Stimulated activated CD8-positive, alpha-beta memory T cell treated with anti-CD3 and anti-CD28 coated beads, Interleukin-2, amount 100 ng/mL, for 48 hours (primary cell): ENCODE measurements at places on chromosomes 1 and 21.
A peak's percentile ranks its signal among the peaks of the same experiment; 100 is the strongest.

- no peak for DNase-seq
These were observed 139.8 kb downstream of the AJAP1 start for GRCh38 chr1:4794020-4794780.

DNA sequence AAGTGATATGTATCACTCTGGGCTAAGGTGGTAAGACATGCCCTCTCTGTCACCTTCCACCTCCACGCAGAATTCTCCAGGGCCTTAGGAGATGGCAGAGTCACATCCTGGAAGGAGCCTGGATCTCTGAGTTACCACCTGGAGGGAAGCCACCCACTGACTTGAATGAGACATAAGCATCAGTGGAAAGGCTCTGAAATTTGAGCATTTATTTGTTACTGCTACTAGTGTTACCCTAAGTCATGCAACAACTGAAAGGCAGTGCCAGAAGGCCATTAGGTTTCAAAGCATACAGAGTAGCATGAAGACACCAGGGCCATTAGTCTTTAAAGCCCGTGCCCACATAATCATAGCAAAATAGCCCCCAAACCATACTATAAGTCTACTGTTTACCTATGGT lies 230.3 kb upstream of the IRF2BP2 start:
- DNase-seq = no peak

DNA sequence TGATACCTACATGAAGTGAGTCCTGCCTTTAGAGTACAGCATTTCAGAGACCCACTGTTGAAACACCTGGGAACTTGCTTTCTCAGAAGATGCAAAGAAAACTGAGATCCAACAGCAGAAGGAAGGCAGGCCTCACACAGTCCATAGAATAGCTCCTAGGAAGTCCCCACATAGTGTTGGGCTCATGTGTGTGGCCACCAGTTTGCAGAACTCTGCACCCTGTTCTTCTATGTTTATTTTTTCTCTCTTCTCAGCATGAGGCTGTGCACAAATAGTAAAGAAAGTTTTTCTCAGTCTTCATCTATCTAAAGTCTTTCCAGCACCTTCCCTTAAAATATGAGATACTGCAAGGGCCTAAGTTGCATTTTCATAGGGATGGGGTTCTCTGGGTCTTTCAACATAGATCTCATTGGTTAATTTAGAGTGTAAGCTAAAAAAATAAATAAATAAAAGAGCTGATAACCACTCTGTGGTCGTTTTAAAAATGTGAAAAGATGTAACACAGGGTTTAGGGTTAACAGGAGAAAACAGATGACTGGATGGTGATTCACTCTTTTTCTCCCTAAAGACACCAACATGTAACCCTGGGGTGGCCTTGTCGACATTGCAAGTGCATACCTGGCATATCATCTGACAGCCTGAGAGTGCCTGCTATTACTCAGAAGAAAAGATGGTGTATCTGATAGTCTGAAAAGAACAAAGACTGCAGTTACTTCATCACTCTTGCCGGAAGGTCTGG lies 94.6 kb downstream of the ZC3H11B start:
- no peak for DNase-seq

DNA sequence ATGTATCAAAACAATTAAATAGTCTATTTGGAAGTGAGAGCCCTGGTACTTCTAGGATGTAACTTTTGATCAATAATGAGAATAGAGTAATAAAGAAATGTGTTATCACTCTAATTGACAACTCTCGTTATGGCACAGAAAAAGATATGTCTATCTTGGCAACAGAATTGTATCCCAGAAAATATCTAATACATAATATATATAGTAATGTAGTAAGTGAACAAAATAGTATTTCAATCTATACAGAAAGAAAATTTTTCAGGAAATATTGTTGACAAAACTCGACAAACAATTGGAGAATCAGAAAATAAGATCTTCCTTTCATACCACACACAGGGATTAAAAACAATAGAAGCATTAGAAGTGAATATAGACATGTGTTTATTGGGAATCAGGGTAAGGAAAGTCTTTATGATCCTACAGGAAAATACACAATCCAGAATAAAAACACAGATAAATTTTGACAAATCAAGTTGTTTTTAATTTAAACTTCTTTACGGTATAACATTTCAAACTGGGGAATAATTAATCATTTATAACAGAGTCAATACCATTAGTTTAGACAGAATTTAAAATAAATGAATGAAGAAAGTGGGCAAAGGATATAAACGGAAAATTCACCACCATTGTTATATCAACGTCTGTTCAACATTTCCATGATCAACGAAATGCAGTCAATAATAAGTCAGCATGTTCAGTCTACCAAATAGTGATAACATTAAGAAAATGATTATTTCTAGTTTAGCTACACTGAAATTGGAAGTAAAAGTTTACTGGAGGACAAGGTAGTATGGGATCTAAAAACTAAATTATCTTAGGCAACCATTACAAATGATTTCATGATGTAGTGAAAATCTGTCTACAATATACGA lies 1526.5 kb upstream of the TPTE start:
- no peak for DNase-seq

DNA sequence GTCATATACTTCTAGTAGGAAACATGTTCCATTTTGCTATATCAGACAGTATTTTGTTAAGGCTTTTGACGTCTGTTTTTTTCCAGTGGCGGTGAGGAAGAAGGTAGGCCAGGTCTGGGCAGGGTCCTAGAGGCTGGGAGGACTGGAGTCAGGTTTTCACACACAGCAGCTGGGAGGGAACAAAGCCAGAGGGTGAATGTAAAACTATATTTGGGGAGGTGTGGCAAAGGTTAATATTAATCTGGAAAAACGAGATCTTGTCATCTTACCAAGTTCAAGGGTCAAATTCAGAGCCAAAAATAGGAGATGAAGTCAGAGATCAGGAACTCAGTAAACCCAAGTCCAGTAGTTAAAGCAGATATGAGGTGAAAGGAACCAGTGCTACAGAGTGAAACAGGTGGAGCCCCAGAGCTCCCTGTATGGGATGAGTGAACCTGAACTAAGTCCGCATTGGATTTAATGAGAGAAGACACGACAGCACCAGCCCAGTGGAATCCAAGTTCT lies 10.7 kb upstream of the OTUD7B start:
- no peak for DNase-seq

DNA sequence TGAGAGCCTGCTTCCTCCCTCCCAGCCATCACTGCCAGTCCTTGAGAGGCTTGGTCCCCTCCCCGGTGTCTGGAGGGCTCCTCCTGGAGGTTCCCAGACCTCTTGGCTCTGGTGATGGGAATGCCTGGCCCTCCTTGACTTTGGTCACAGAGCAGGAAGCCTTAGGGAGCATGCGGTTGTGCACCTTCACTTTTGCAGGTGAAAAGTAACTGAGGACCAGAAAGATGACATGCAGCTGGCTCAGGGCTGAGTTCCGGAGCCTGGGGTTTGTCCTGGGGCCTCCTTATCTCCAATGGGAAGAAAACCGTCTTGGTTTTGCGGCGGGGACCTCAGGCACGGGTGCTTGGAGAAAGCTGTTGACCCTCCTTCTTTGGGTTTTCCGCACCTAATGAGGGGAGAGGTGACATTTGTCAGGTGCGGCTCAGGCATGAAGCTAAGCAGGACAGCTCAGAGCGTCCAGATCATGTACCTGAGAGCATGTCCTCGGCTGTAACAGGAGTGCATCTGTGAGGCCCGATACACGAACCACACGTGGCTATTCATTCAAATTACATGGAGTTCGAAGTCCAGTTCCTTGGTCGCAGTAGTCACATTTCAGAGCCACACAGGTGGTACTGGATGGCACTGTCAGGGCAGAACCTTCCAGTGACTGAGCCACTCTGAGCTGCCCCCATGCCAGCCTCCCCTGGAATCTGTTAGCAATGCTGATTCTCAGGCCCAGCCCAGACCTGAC lies 608 bp upstream of the MX2 start:
- DNase-seq = no peak

- peak; percentile 12 for DNase-seq
These were observed 296.1 kb downstream of the PTPRC start for GRCh38 chr1:198934901-198935305.

DNA sequence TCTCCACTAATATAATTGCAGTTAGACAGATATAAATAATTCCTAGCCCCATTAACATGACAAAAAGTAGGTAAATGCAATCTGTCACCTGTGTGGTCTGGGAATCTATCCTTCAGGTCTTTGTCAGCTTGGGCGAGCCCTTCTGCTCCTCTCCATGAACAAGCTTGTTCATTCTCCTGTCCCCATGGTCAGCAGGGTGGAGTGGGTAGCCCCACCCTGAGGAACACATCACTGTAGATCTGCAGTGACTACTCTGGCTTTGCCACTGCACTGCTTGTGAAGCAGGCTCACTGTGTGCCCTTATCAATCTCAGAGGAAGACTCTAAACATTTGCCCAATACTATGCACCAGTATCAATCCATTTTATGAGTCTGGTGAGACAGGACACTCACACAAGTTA lies 279.0 kb downstream of the MATN1 start:
- DNase-seq = no peak

DNA sequence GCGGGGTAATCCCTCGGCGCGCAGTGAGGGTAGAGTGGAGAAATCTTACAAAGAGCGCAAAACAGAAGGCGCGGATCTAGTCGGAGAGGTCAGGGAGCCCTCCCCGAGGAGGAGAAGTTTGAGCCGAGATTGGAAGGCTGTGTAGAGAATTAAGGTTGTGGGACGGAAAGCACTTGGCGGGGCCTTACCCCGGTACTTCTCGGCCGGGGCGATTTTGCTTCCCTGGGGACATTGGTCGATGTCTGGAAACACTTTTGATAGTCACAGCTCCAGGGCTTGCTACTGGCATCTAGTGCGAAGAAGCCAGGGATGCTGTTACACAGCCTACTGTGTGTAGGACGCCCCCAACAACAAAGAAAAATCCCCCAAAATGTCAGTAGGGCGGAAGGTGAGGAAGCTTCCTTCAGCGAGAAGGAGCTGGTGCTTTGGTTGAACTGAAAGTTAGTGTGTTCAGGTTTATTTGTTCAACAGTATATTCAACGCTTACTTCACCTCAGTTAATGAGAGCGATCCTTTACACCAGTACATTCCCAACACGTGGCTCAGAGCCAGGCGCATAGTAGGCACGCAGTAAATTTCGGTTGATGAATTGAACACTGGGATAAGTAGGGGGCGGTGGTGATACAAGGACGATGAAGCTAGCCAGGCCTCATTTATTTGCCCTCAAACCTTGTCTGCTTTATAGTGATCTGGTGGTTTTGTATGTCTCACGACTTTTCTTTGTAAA lies 807 bp downstream of the CEP85 start:
- no peak for DNase-seq

- DNase-seq = peak; percentile 61
These were observed 54.7 kb upstream of the IFFO2 start for GRCh38 chr1:19010995-19011844.

DNA sequence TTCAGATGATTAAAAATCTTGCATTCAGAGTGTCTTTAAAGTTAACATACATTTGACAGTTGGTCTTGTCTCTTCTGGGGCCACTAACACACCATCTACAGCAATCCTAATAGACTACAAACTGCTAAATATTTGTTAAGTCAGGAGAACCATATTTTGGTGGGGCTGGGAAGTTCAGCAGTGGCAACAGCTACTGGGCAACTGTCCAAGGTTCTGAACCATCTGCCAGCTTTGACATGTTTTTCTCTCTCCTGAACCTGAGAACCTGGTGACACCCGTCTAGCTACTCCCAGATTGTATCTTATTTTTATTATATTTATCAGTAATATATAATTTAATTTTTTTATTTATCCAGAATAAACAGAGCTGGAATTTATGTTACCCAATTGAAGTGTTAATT lies 199.0 kb upstream of the DPYD start:
- no peak for DNase-seq

DNA sequence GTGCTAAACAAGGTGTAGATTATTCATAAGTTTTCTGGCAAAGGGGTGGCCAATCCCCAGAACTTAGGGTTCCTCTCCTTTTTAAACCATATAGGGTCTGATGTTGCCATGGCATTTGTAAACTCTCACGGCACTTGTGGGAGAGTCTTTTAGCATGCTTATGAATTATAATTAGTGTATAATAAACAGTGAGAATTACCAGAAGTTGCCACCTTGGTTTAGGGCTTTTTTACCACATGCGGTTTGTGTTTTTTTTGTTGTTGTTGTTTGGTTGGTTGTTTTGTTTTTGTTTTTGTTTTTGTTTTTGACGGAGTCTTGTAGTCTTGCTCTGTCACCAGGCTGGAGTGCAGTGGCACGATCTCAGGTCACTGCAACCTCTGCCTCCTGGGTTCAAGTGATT lies 8.9 kb upstream of the LAX1 start:
- no peak for DNase-seq

- no peak for DNase-seq
These were observed at the start of gene KRTAP21-2 for GRCh38 chr21:30747159-30747558. Gene KRTAP21-2, minus strand, starts transcription at chr21:30747259. Its CDS starts 57 bp downstream, at chr21:30747202.

DNA sequence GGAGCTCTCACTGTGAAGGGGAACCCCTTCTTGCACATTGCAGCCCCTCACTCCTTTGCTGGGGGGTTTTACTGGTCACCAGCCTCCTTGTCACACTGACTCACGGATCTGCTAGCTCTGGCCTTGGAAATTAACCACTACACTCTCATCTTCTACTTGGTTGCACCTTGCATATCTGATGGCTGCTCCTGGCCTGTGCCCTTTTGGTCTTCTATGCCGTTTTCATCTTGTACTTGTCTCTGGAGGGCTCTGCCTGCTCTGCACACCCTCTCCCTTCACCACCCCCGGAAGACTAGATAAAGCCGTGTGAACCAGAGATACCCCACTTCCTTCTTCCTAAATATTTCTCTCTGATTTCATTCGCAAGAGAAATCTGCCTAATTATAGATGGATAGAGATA lies 44.6 kb downstream of the CD247 start:
- DNase-seq = no peak

DNA sequence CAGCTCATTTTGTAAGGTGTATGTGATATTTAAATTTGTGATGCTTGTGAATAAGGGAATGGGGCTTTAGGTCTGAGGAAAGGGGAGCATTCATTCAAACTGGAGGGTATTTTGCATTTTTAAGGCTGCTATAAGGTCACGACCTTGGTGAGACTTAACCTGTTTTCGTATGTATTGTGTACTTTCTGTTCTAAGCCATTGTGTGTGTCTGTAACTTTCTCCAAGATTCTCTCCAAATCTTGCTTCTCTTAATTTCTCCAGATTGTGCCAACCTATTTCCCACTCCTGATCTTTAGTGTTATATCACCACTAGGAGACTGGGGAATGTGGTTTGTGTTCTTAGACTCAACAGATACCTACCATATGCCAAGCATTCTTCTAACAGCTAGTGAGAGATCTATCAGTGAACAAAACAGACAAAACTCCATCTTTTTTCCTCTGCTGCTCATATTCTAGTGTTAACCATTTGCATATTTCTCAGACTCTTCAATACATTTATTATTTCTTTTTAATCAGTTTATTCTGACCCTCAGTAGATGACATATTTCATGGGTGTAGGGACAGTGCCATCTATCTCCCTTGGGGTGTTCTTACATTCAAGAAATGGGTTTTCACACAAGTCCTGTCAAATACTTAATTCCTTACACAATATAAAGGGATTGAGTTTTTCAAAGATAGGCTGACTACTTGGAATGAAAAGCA lies 27.5 kb downstream of the ATP1B1 start:
- no peak for DNase-seq

GRCh38 chr1:157384258-157384657 lies 168.1 kb downstream of the FCRL5 start:
- DNase-seq = no peak
